Astrocyte (in vitro differentiated cells and primary cell): ENCODE measurements at places on chromosomes 5 and 9. TPM values are rescaled to one million over a fixed set of nuclear protein-coding genes. Genes with fewer than 3 reads are reported as not detected.

- H3K36me3 ChIP-seq: peaks cover 63% of the 10 kb centered on the region
- no peak for DNase-seq
- H3K4me3 ChIP-seq: no peak overlapping the region
Observed at GRCh38 chr9:92223758-92224157, 69.7 kb downstream of the IARS1 start.

Gene SEC16A
- total RNA-seq: 94.5 and 103 TPM in 2 replicates

Gene PCYOX1L
- total RNA-seq: 16.6 and 21.8 TPM in 2 replicates

Gene IL9
- total RNA-seq: not detected in 2 replicates
